ENCODE measurements at places on chromosomes 4 and X.

- DNase-seq: no peak
Observed at GRCh38 chr4:30443289-30443688, 276.9 kb upstream of the PCDH7 start.

- DNase-seq: no peak
Observed at GRCh38 chrX:46597208-46597607, 23.6 kb downstream of the CHST7 start.

DNA sequence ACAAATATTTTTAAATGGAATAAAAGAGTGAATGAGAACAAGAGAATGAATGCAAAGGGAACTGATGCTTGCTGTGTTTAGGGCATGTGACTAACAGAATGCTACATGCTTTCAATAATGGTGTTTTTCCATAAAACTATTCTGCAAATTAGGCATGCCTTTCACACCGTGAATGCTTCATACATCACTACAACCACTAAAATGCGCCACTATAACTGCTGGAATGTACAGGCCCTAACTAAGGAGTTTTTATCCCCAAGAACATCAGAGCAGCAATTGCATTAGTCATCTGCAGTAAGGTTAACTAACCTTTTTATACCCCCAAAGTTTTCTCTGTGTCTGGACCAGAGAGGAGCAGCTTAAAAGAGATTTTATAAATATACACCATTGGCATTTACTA is 190.4 kb downstream of the ARAP2 start:
- no peak for DNase-seq

GRCh38 chr4:126046081-126046614 is 731.4 kb downstream of the FAT4 start:
- no peak for DNase-seq

Measured in KBM-7 (cell line).